ENCODE measurements at places on chromosomes 1 and 21.

GRCh38 chr1:245651093-245651492, 496.3 kb downstream of the KIF26B start:
- DNase-seq = no peak

GRCh38 chr1:182263706-182264105, 127.9 kb downstream of the GLUL start:
- no peak for DNase-seq

GRCh38 chr1:15224974-15225373, 22.0 kb upstream of the FHAD1 start:
- no peak for DNase-seq

DNA sequence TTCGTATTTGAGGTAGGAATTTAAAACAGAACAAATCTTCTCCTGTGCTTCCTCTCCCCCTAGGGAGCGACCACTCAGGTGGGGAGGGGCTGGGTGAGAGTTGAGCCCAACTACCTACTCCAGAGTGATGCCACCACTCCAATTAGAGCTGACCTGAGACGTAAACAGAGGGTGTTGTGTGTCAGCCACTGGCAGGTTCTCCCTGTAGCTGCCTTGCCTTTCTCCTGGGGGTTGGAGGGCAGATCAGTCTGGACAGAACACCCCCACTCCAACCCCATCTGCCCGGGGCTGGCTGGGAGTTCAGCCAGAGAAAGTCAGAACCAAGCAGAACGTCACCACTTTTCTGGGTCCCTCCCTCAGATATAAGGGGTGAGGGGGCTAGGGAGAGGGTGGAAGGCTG, 2.0 kb downstream of the HPDL start:
- DNase-seq = peak; percentile 63

- no peak for DNase-seq
Measured at GRCh38 chr1:174999936-175000696, at the start of gene CACYBP. CACYBP (plus strand) TSS chr1:174999947; CDS start chr1:175000181, 234 bp downstream.

GRCh38 chr1:58555393-58555792, 8.9 kb upstream of the OMA1 start:
- DNase-seq = no peak

DNA sequence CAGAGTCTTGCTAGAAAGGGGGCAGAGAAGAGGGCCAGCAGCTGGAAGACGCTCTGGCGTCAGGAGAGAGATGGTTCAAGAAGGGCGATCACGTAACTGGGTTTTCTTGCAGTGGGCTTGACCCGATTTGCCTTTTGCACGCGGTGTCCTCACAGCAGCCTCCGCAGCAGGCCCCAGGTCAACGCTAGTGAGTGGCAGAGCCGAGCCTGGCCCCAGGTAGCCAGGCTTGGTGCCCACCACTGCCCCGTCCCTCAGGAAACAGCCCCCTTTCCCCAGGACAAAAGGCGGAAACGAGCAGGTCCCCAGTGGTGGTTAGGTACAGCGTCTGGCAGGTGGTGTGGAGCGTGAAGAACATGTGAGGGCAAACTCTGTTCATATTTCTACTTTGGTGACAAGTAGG, 8.6 kb upstream of the UTS2 start:
- no peak for DNase-seq

DNA sequence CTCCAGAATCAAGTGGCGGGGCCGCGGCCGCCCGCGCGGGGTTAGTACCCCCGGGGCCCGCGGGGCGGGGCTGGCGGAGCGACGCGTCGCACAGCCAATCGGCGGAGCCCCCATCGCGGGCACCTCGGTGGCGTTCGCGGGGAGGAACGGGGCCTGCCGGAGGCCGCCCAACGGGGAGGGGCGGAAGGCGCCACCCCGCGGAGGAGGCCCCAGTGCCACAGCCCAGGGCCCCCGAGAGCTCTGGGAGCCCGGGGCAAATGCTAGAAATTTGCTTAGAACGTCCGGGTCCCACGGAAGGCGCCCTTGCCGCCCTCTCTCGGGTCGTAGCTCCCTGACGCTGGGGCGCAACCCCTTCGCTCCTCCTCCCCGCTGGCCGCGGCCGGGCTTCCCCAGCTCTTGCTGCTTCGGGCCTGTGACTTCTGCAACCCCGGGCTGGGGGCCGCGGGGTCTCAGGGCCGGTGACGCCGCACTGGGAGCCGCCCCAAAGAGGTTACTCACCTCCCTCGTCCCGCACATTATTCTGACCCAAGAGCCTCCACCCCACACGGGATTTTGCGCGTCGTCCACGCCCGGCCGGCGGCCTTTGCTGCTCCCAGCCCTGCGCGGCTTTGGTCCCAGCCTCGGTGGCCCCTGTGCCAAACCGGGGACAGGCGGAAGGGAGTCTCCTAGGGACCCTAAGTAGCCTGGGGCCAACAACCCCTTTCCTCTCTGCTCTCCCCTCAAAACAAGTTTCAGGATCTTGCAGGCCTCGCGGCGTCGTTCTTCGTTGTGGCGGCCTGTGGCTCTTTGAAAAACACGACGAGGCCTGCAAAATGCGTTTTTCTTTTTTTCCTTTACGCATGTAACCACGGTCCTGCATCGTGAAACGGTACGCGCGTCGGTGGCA, at the start of gene RUNX3:
Gene RUNX3 (minus strand): TSS at position 17 of the 886 bp plus-strand sequence. CDS start 408 bp downstream, outside the sequence.
- no peak for DNase-seq

DNA sequence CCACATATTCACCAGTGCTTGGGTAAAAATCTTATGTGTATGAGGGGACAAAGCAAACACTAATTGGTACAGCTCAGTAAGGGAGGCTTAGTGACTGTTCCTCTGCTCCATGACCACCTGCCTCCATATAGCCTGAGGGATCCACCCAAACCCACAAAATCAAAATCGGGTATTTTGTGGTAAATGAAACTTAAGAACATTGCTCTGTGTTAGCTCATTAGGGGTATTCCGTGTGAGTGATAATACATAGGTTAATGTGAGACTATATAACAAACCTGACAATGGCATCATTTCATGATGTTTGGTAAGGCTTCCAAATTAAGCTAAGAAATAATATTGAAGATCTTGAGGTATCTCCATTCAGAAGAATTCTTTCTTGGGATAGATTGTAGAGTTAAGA, 25.8 kb downstream of the COL9A2 start:
- no peak for DNase-seq

- no peak for DNase-seq
Measured at GRCh38 chr1:27004471-27005165, 8.0 kb downstream of the TENT5B start.

DNA sequence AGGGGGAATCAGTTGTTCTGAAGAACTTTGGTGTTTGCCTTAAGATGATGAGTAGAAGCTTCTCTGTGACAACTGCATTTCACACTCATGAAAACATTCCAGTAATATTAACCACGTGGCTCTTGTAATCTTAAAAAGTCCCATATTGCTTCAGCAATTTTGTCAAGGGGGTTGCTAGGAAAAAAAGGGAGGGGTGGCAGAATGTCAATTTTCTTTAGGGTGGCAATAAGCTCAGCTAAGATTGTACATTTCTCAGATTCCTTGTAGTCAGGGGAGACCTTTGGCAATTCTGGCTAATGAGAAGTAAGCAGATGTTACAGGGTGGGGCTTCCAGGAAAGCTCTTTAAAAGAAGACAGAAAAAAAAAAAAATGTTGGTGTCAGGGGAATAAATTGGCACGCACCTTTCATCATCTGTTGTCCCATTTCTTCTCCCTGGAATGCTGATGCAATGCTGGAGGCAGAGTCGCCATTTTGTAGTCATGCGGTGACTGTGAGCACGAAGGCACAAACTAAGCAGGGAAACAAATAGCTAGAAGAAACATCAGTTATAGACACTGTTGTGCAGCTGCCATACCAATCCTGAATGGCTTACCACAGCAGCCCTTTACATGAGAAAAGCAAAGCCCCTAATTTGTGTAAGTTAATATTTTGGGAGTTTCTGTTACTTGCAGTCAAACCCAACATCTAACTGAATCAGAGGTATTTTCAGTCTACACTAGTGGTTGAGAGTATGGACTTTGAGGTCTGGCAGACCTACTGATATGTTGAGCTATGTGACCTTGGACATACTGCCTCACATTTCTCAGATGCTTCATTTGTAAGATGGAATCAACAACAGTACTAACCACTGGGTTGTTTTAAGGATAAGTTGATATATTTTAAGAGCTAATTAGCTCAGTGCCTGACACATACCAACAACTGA, 56.1 kb upstream of the MRPS6 start:
- DNase-seq = no peak
